ENCODE measurements at places on chromosomes 1 and 21.

GRCh38 chr1:66352792-66353191 is 181.2 kb upstream of the SGIP1 start:
- no peak for DNase-seq

GRCh38 chr1:169236880-169237279 is 130.4 kb downstream of the ATP1B1 start:
- no peak for DNase-seq

- DNase-seq = no peak
These were observed 48.4 kb upstream of the C1orf198 start for GRCh38 chr1:230916587-230917283.

DNA sequence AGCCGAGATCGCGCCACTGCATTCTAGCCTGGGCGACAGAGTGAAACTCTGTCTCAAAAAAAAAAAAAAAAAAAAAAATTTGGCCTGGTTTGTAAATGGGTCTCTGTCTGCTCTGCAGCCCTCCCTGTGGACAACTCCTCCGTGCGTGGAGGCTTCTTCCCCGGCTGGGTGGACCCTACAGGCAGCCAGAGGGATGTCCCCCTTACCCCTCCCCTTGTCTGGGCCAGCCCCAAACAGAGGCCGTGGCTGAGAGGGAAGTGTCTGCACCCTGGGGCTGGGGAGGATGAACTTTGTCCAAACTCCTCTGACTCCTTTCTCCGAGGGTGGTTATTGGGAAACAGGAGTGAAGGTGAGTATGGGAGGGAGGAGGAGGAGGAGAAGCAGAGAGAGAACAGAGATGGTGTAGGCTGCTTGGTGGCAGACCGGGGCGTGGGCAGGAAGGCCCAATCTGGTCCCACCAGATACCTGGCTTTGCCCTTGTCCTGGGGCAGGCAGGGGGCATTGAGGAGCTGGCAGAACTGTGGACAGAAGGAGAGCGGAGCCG is 61.3 kb downstream of the UBIAD1 start:
- DNase-seq = no peak

DNA sequence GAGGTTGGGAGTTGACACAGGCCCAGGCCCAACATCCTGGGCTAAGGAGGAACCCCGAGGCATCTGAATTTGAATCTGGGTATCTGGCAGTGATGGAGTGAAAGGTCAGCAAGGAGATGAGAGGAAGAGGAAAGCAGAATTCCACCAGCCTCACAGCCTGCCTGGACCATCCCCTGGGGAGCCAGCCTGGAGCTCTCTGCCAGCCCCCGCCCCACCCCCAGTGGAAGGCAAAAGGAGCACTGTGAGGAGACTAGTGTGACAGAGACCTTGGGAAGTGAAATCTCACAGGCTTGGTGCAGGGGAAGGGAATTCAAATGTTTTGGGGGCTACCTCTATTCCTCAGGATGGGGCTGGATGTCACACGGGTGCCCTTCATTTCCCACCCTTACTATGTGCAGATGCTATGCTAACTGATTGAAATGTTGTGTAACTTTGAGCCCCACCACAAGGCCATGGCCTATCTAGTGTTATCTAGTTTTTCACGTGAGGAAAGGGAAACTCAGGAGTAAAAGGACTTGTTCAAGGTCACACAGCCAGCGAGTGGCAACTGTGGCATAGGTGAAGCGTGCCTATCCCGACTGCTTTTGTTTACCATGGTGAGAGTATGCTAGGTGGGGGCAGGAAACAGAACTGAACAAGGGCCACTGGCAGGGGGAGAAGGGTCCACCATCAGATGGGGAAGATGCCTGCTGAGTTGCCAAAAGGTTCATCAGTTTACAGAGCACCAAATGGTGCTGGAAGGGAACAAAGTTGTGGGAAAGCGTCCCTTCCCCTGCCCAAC is 29.8 kb downstream of the AHDC1 start:
- DNase-seq = no peak

Data from T-cell (primary cell).